ENCODE measurements at places on chromosomes 12 and 14.

DNA sequence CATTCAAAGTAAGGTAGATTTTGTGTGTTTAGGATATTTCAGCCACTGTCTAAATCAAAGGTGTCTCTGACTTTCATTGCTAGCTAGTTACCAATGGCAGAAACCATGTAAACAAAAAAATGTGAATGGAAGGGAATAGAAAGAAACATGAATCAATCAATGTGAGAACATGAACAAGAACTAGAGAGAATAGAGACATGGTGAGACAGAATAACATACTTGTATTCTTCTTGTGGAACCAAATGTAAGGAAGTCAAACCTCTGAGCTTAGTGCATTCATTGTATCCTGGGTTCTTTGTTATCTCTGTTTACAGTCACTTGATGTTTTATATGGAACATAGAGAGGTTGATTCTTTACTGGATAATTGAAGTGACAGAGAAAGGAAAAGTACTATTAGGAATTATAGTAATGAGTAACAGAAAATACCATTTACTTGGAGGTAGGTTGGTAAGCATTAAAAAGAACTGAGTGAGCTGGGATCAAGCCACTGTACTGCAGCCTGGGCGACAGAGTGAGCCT is 2.6 kb upstream of the WNK1 start:
- peak; percentile 2 for DNase-seq

DNA sequence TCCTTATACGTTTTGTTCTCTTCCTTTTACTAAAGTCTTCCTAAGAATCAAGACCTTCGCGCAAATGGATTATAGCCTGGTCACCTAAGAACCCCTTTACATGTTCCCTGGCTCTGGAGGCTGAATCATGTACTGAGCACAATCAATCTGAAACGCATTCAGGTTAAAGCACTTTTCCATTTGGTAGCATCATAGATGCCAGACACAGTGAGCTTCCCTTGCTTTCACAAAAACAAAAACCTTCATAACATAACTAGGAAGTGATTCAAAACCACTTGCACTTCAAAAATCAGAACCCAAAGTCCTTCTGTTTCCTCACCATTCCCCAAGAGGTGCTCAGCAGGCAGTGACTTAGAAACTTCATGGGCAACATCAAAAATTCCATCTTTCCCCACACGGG is 105.4 kb downstream of the CRACR2A start:
- no peak for DNase-seq

DNA sequence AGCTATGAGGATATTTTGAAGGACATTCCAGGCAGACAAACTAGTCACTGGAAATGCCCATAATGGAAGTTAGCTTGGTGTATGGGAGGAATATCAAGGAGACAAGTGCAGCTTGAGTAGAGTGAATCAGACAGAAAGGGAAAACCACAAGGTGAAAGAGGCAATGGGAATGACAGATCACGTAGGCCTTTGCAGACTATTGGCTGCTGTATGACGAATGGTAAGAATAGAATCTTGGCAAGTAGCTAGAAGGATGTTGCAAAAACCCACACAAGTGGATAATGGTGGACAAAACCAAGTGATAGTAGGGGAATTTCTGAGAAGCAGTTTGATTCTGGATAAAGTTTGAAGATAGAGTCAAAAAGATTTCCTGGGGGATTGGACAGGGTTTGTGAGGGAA is 196.9 kb upstream of the NOVA1 start:
- no peak for DNase-seq

GRCh38 chr14:102910442-102910841 is 12.0 kb upstream of the AMN start:
- DNase-seq = no peak

GRCh38 chr12:15846887-15847286 is 35.3 kb upstream of the STRAP start:
- DNase-seq = no peak

- no peak for DNase-seq
These were observed 322.6 kb downstream of the CCDC91 start for GRCh38 chr12:28512876-28513275.

DNA sequence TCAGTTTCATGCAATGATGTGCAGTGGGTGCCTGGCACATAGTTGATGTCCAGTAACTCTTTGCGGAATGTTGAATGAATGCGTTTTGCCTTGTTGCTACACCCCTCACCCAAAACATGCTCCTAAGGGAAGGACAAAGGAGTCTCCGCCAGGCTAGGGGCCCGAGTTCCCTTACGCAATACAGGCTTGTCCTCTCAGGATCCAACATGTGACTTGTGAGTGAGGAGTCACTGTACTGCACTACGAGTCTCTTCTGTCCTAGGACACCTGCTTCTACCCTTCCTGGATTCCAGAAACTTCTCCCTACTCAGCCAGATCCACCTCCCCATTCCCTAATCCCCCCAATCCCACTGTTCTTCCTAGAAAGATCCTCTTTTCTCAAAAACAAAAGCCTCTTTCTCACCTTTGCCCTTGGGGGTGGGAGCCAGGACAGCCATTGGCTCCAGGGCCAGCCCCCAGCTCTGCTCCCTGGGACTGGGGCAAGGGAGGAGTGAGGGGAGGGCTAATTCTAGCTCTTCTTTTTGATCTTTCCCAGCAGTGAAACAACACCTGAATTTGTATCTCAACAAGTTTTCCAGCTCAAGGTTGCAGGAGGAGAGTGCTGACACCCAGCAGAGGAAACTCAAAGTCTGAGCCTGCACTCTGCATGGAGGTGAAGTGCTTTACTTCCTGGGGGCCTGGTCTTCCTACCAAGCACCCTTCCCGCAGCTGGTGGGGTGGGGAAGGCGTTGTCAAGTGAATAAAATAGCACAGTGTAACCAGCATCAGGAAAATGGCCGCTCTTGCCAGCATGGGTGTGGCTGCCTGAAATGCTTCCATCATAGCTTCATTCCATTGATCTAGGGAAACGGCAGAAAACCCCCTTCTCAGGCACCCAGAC is 3.4 kb upstream of the OTUB2 start:
- DNase-seq = no peak

- no peak for DNase-seq
These were observed 82.7 kb downstream of the KTN1 start for GRCh38 chr14:55662752-55663151.

DNA sequence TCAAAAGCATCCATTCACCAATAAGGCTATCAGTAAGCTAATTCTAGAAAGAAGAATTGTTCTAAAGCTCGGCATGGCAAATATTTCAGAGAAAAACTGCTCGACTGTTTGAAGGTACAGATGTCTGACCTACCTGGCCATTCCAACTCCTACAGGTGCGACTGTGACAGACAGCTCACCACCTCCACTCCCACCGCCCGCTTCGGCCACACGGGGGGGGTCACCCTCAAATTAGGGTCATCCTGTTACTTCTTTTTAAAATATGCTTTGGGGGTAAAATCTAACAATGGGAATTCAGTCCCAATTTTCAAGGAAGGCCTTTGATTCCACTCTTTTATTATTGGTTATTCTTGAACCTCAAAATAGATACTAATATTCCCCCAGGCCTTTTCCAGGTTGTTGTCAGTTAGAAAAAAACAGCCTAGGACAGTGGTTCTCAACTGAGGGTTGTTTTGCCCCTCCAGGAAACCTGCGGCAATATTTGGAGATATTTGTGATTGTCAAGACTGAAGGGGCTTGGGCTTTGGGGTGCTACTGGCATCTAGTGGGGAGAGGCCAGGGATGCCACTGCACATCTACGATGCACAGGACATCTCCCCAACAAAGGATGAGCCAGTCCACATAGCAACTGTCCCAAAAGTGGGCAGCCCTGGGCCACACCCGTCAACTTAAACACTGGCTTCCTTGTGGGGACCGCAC is 81.2 kb downstream of the BCL11B start:
- DNase-seq = no peak

- peak; percentile 58 for DNase-seq
These were observed 46.8 kb downstream of the TMEM117 start for GRCh38 chr12:43882578-43883178.

GRCh38 chr12:38120438-38120837 is 196.1 kb upstream of the ALG10B start:
- DNase-seq = no peak

- DNase-seq = no peak
These were observed 232.2 kb downstream of the PCNX1 start for GRCh38 chr14:71139294-71139946.

DNA sequence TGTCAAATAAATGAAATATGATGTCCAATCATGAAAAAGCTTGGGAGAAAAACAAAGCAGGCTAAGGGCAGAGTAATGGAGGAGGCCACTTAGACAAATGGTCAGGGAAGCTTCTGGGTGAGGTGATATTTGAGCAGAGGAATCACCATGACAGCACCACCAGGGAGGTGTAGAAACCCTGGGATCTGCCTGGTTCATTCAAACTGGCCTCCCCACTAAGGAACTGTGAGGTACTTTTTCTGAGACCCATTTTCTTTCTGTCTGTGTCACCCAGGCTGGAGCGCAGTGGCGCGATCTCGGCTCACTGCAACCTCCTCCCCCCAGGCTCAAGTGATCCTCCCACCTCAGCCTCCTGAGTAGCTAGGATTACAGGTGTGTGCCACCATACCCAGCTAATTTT is 7.8 kb upstream of the SSH1 start:
- no peak for DNase-seq

DNA sequence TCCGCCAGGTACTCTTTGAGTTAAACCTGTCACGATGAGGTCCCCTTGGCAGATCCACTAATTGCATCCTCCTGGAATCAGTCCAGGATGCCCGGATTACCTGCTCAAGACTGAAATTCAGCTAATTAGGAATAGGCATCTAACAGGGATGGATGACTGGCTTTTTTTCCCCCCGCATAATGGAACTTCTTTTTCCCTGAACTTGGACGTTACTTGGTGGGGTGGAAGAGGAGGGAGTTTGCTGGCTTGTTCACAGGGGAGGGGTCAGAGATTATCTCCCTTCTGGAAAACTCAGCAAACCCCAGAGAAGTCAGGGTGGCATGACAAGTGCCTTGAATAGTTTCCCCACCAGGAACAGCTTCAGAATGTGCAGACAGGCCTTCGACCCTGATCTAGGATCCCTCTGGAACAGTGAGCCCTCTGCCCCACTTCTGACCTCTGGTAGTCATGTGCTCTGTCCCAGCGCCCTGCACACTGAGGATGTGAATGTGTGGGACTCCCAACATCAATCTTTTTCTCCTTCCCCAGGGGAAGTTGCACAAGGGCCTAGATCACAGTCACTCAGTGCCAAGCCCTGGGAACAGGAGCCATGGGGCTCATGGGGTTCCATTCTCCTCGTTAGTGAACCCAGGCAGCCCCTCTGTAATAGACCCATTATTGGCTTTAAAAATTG is 142.5 kb downstream of the SMOC1 start:
- DNase-seq = no peak

GRCh38 chr14:101026341-101026740 is 122.8 kb upstream of the RTL1 start:
- no peak for DNase-seq

- DNase-seq = no peak
These were observed 468.2 kb upstream of the CCDC196 start for GRCh38 chr14:66017927-66018326.

DNA sequence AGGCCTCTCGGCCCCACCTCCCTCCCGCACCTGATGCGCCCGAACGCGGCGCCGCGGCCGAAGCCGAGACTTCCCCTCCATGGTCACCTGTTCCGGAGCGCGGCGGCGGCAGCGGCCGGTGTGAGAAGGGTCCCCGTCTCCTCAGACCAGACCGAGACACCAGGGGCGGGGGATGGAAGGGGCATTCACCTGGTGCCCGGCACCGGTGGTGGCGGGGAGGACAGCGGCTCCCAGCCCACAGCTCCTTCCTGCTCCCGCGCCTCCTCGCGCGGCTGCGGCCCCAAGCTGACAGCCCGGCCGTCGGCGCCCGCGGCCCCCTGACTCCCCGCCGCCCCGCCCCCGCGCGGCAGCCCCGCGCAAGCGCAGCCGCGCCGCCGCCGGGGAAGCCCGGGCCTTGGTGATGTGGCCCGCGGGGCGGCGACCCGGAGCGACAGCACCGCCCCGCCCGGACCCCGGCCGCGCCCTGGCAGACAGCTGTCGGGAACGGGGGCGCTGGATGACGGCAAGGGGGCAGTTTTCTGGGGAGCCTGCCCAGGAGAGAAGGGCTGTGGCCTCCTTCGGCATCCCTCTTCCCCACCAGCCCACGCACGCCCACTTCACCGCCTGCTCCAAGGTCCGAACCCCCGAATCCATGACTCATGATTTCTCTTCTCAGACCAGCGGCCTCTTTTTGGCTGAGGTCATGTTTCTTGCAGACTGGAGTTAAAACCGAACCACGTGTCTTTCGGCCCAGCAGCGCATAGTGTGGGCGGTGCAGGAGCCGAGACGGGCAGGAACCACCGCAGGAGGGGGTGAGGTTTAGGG is at the start of gene SLC41A2:
Gene SLC41A2 (minus strand): TSS at position 290 of the 804 bp plus-strand sequence. CDS start 29,763 bp downstream, outside the sequence.
- DNase-seq = peak; percentile 85

DNA sequence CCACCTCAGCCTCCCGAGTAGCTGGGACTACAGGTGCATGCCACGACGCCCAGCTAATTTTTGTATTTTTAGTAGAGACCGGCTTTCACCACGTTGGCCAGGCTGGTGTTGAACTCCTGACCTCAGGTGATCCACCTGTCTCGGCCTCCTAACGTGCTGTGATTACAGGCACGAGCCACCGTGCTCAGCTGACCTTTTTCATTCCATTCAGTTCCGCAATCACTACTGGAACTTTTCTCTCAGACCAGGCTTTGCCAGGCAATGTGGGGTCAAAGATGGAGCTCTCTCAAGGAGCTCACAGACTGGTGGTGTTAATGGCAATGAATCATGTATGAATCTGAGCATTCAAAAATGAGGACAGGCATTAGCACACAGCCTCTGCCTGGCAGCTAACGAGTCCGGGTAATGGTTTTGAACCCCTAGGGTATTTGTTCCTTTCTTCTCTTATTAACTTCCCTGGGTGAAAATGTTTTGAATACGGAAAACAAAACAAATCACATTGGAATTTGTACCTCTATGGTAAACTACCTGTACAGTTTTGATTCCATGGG is 9.4 kb upstream of the TCHP start:
- no peak for DNase-seq

GRCh38 chr12:6967651-6968100 is 2.8 kb downstream of the PHB2 start:
- DNase-seq = no peak

DNA sequence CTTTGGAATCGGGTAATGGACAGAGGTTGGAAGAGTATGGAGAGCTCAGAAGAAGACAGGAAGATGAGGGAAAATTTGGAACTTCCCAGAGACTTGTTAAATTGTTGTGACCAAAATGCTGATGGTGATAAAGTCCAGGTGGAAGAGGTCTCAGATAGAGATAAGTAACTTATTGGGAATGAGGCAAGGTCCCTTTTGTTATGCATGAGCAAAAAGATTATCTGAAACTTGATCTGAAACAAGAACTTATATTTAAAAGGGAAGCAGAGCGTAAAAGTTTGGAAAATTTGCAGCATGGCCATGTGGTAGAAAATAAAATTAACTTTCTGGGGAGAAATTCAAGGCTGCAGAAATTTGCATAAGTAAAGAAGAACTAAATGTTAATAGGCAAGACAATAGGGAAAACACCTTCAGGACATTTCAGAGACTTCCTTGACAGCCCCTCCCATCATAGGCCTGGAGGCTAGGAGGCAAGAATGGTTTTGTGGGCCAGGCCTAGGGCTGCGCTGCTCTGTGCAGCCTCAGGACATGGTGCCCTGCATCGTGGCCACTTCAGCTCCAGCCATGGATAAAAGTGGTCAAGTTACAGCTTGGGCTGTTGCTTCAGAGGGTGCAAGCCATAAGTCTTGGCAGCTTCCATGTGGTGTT is 425.7 kb upstream of the PRICKLE1 start:
- no peak for DNase-seq
